ENCODE measurements at places on chromosomes 1 and 21.

DNA sequence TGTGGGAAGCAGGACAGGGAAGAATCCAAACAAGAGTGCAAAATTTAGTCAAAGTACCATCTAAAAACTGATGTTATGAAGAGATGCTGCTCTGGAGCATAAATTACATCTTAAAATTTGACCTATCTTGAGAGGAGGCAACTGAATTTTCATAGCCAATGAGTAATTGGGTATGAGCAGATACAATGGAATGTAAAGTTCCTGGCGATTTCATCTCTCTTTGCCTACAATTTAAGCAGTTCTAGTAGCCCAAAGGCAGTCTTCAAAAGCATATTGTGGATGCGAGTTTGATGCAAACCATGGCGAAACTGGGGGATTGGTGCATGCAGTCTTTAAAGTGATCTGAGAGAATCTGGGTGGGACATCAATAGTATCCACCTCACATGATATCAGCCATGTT lies 1265.9 kb downstream of the BRINP3 start:
- no peaks in the 10 kb centered on the region for H3K27me3 ChIP-seq
- no peaks in the 10 kb centered on the region for H3K4me1 ChIP-seq
- DNase-seq = no peak
- H3K36me3 ChIP-seq = no peaks in the 10 kb centered on the region
- H3K4me3 ChIP-seq = no peak overlapping the region

DNA sequence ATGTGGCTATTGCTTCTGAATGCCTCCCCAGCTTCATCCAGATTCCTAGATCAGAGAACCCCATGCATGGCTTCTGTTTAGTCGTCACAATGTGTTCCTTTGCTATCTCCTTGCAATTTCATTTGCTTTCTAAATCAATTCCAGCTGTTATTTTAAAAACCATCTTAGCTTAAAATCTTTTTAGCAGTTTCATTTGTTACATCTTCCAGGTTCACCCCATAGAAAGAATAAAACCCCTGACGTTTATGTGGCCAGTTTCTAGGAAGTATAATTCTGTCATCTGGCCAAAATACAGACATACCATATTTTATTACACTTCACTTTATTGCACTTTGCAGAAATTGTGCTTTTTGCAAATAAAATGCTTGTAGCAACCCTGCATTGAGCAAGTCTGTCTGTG lies 278.4 kb downstream of the PTPRC start:
- H3K4me1 ChIP-seq = no peaks in the 10 kb centered on the region
- DNase-seq = no peak
- H3K27me3 ChIP-seq = no peaks in the 10 kb centered on the region
- H3K36me3 ChIP-seq = no peaks in the 10 kb centered on the region
- no peak overlapping the region for H3K4me3 ChIP-seq
- no peak overlapping the region for H3K27ac ChIP-seq

DNA sequence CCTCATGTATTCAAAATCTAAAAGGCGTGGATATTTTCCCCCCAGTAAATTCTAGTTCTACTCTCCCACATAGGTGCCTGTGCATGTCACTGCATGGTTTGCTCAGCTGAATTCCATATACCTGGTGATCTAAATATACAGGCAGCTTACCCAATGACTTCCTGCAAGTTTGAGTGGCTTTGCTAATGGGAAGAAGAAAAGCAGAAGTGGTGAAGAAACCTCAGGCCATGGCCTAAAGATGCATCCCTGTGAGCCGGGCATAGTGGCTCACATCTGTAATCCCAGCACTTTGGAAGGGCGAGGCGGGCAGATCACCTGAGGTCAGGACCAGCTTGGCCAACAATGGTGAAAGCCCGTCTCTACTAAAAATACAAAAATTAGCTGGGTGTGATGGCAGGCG lies 11.5 kb downstream of the SLC44A3 start:
- H3K27ac ChIP-seq = no peak overlapping the region
- H3K4me3 ChIP-seq = no peak overlapping the region
- no peak for DNase-seq
- H3K27me3 ChIP-seq = no peaks in the 10 kb centered on the region
- H3K36me3 ChIP-seq = peaks cover 46% of the 10 kb centered on the region

GRCh38 chr1:201391225-201391624 lies 7.9 kb downstream of the LAD1 start:
- no peak overlapping the region for H3K4me3 ChIP-seq
- peaks cover 7% of the 10 kb centered on the region for H3K36me3 ChIP-seq
- peaks cover 7% of the 10 kb centered on the region for H3K4me1 ChIP-seq
- no peak for DNase-seq
- H3K27me3 ChIP-seq = no peaks in the 10 kb centered on the region
- H3K27ac ChIP-seq = no peak overlapping the region

- H3K27me3 ChIP-seq = no peaks in the 10 kb centered on the region
- no peak overlapping the region for H3K27ac ChIP-seq
- H3K4me1 ChIP-seq = peaks cover 6% of the 10 kb centered on the region
- H3K4me3 ChIP-seq = no peak overlapping the region
- no peak for DNase-seq
- H3K36me3 ChIP-seq = peaks cover 7% of the 10 kb centered on the region
Observed at GRCh38 chr21:46375560-46376230, 51.7 kb downstream of the PCNT start.

All from progenitor cell of endocrine pancreas (in vitro differentiated cells).